ENCODE measurements at places on chromosomes 3 and 15.

GRCh38 chr3:179806177-179806576, 153.3 kb downstream of the USP13 start:
- no peak for DNase-seq

GRCh38 chr3:54928046-54928770, at the start of gene LRTM1:
LRTM1 (minus strand) TSS chr3:54928059; CDS start chr3:54927911, 148 bp downstream.
- DNase-seq, result no peak

- no peak for DNase-seq
Observed at GRCh38 chr15:100730655-100731266, 128.4 kb downstream of the ASB7 start.

- DNase-seq, result no peak
Observed at GRCh38 chr3:123076112-123076495, 9.3 kb downstream of the PDIA5 start.

DNA sequence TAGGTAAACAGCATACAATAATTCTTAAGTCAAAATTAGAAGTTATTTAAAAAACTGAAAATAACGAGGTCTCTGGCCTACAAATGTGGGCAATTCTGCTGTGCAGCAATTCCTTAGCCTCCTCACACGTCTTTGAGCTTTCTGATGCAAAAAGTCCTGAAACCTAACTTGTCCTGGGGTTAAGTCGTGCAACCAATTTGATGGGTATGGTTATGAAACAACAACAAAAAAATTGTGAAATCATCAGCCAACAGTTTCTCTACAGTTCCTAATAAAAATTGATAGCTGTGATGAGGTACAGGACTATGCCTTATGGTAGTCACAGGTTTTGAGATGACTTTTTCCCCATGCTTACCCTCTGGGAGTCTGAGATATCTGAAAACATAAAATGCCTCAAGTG, 6.5 kb upstream of the GLB1 start:
- no peak for DNase-seq

- DNase-seq, result no peak
Observed at GRCh38 chr3:23748398-23749110, 57.2 kb upstream of the UBE2E1 start.

DNA sequence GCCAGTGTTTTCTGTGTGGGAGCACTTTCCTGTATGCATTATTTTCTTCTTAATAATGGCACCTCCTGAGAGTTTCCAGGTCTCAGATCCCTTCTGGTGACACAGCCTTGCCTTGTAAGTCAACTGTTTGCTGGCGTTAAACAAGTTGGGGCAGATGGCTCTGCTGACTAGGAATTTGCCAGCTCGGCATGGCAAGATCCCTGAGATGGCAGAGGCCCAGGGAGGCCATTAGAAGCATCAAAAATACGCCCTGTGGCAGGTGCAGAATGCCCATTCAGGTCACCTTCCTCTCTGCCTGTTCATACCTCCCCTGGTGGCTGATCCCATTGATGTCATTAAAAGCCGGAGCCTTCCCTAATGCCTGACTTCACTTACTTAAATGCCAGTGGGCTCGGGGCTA, 320.9 kb upstream of the CTDSPL start:
- no peak for DNase-seq

DNA sequence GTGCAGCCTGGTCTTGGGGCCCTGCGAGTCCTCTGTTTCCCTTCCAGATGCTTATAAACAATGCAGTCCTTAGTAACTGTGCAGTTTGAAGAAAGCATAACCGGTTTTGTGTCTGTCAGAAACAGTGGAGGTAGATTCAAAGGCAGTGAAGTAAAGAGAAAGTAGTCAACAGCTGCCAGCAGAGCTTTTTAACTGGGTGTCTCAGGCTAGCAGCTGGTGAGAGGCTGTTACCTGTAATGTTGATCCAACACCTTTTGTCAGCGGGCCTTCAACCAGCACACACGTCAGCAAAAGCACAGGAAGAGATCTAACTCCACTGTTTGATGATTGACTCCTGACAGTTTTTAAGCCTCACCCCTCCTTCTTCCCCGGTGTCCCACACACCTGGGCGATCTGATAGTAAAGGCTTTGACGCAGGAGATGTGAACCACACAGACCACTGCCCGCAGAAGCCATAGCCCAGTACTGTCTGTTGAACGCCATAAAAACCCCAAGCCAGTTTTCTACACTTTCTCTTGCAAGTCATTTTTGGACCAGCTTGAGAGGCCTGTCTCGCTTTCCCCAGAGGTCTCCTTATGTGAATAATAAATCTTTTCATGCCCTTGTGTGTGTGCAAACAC, 178.0 kb downstream of the FMN1 start:
- DNase-seq, result no peak

- no peak for DNase-seq
Observed at GRCh38 chr3:20401253-20401652, 215.2 kb upstream of the SGO1 start.

- DNase-seq, result no peak
Observed at GRCh38 chr3:56754741-56755417, 46.9 kb downstream of the ARHGEF3 start.

DNA sequence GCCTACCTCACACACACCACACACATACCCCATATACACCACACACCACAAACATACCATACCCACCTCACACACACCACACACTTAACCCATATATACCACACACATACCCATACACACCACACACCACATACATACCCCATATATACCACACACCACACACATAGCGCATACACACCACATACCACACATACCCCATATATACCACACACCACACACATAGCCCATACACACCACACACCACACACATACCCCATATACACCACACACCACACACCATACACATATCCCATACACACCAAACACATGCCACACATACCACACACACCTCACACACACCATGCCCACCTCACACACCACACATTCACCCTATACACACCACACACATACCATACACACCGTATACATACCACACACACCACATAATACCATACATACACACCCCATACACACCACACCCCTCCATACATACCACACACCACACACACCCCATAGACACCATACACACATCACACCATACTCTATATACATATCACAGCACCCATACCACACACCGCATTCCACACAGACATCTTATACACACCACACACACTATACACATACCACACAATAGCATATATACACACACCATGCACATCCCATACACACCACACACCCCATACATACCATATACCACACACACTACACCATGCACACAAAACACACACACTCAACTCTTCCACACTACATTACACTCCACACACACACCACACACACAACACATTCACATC, 29.5 kb downstream of the APBA2 start:
- DNase-seq, result no peak

DNA sequence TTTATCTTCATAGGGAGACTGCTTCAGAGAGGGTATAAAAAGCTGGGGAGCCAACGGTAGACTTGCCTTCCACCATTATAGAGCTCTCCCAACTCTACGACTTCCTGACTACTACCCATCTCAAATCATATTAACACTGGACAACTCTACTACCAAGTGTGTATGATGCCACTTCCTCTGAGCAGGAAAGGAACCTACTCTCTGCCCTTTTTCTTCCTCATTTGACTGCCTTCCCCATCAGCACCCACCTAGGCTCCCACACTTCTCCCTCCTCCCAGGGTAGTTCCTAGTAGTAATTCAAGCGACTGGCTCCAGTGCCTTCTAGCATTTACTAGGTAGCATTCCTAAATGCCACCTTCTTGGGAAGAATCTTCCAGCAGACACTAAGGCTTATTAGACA, 24.5 kb upstream of the TBL1XR1 start:
- DNase-seq, result no peak

GRCh38 chr3:11556851-11557644, 86.7 kb downstream of the VGLL4 start:
- DNase-seq, result no peak

- DNase-seq, result no peak
Observed at GRCh38 chr3:147184794-147185193, 221.5 kb downstream of the ZIC4 start.

DNA sequence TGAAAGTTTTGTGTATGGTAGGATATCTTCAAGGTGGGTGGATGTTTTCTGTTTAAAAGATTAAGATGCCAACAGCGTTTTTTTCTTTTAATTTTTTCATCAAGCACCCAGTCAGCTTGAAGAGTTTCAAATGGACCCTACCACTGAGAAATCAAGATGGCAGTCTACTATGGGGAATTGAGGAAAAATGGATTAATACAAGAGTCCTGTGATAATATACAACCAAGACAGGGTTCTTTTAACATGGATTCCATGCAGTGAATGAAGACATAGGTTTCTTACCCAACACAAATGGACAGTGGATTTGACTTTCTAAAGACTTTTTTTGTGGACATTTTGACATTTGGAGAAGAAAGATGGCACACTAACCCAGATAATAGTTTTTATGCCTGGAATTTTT, 2.5 kb upstream of the CHD2 start:
- no peak for DNase-seq

DNA sequence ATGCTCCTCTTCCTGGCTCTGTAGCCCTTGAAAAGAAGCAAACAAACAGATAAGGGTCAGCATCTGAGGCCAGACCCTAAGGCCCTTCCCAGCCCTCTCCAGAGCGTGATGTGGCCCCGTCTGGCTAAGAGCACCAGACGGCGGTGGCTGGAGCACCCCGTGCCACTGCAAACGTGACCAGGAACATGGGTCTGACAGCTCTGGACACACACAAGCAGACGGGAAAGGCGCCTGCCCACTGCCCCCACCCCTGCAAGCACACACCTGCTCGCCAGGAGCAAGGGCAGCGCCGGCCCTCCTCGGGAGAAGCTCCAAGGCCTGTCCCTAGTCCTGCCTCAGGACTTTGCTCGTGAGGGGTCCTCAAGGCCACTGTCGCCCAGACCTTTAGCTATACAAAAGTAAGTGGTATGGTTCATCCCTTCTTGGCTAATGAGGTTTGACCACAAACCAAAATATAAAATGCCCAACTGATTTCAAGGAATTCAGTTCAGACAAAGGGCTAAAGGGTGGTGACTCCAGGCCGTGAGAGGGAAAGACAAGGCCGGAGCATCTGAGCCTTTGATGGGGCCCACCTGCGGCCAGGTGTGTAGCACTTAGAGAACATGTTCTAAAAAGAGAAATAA, 90.4 kb downstream of the XXYLT1 start:
- no peak for DNase-seq

GRCh38 chr15:26682598-26683164, 90.2 kb downstream of the GABRB3 start:
- no peak for DNase-seq

GRCh38 chr3:25424614-25425013, 3.4 kb upstream of the RARB start:
- DNase-seq, result no peak

DNA sequence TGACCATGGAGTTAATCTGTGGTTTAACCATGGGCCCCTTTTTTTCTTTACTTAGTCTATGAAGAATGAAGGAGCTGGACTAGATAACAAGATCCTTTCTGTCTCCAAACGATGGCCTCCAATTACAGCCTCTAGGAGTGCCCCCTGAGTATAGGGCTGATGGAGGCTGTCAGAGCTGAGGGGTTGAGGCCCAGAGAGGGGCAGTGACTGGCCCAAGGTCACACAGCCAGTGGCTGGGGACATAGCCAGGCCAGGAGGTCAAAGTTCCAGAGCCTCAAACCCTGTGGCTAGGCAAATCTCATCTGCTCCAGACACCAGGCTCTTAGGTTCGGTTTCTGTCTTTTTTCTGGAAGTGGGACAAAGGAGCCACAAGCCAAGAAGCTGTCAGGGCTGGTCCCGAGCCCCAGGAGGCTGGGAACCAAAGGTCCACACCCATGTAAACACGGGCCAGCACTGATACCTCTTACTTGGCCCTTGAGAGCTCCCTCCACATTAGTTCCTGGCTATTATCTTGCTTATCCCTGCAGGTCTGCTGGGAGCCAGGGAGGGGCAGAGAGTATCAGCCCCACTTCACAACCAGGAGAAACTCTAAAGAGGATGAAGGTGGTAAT, 10.3 kb downstream of the RHOV start:
- DNase-seq, result peak; percentile 63

DNA sequence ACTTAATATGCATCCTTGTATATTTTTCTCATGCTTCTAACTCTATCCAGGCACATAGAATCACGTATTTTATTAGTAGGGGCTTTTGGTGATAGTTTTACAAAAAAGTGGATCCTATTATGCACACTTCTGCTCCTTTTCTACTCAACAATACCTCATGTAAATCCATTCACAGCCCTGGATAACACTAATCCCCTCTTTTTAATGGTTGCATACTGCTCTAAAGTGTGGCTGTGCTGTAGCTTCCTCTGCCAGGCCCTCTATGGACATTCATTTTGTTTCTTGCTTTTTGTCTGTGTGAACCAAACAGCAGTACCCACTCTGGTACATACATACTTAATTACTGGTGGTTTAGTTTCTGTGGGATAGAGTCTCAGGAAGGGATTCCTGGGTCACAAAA, 51.3 kb upstream of the SCAANT1 start:
- no peak for DNase-seq

GRCh38 chr15:35867356-35867755, 321.4 kb upstream of the DPH6 start:
- DNase-seq, result no peak
